ENCODE measurements at places on chromosomes 4 and X.

DNA sequence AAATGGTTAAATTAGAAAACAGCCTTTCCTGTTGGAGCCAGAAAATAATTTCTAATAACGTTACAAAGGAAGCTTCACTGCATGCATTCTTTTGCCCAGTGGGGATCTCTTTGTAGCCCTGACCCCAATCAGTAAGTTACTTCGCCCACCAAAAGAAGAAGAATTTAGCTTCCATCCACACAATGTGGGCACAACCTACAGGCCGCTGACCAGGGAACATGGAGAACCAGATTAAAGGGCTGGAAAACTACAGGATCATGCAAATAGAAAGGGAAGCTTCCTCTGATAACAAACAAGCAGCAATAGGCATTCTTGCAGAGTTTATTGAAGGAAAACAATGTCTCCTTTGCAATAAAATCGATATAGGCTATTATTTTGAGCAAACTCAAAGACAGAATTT, 21.3 kb upstream of the TSPAN5 start:
- DNase-seq = no peak

DNA sequence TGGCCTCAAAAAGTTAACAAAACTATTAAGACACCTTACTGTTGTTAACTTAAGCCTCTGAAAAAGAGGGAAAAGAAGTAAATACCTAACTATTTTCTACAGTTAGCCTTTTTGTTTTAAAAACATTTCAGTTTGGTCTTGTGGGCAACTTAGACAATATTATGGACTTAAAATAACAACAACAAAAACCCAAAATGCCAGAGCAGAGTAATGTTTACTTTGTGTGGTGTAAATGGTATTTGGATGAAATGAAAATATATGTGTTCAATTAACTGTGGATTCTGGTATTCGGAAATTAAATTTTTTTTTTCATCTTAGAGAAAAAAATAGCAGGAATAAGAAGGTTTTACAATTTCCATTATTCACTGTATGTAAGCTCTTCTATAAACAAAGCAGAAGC, 79.6 kb upstream of the NPNT start:
- DNase-seq = no peak

- no peak for DNase-seq
These were observed 26.4 kb downstream of the NIPAL1 start for GRCh38 chr4:48042979-48043461.

DNA sequence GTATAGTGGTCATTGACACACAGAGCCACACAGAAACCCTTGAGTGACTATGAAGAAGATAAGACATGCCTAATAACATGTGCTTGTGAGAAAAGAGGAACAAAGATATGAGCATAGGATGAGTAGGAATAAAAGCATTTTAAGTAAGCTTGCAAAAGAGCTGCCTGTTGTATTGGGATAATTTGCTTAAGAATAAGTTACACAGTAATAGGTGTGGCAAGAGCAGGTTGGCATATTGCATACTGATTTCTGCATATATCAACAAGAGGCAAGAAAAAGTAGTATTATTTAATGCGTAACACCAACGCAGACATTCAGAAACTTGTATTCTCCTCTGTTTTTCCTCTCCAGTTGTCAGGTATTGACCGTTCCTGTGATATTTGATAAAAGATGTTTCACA, 111.5 kb upstream of the UGT8 start:
- no peak for DNase-seq

GRCh38 chr4:6909970-6910339, 329 bp downstream of the TBC1D14 start:
- DNase-seq = no peak

DNA sequence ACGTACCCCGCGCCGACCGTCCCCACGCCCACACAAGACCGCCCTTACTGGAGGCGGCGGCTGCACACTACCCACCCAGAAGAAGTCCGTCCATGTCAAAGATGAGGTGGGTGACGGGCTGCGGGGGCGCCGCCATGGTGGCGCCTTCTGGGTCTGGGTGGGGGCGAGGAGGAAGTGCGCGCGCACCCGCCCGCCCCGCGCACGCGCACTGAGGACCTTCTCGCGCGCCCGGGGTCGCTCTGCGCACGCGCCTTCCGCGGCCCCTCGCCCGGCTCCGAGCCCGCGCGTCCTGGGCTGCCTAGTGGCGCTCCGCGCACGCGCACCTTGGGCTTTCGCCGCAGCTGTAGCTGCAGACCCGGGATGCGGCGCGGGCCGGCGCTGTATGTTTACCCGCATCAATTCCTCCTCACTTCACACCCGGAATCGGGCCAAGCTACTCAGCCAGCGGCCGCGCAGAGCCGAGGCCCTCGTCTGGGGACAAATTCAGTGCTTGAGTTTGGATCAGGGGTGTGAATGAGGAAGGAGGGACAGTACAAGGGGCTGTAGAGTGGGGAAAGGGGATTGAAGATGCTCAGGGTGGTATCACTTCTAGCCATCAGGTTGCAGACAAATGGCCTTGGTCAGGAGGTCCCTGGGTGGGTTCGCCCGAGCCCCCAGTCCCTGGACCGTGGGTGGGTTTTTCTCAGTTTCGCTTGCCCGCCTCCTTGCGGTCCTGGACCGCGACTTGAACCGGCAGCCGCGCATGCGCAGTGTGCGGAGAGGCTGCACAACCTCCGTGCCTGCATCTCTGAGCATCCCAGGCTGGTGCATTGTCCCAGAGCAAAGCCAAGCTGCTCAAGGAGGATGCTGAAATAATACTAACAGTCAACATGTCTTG, at the start of gene PUDP:
TSS of gene PUDP (minus strand) at position 176 of the 877 bp plus-strand sequence. CDS start at position 136, 40 bp downstream.
- peak; percentile 55 for DNase-seq

DNA sequence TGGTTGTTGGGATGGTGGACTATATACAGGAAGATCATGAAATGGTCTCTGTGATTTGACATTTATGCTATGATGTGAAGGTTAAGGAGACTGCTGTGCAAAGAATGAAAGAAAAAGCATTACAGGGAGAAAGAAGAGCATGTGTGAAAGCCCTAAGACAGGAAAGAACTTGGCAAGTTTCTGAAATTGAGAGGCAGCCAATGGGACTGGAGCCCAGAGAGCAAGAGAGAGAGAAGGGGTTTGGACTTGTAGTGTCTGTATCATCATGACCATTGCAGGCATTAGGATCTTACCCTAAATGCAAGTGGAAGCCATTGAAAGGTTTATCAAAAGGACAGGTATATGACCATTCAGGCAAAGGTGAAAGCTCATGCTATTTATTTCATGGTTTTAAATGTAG, 147.1 kb downstream of the NAA11 start:
- DNase-seq = no peak

DNA sequence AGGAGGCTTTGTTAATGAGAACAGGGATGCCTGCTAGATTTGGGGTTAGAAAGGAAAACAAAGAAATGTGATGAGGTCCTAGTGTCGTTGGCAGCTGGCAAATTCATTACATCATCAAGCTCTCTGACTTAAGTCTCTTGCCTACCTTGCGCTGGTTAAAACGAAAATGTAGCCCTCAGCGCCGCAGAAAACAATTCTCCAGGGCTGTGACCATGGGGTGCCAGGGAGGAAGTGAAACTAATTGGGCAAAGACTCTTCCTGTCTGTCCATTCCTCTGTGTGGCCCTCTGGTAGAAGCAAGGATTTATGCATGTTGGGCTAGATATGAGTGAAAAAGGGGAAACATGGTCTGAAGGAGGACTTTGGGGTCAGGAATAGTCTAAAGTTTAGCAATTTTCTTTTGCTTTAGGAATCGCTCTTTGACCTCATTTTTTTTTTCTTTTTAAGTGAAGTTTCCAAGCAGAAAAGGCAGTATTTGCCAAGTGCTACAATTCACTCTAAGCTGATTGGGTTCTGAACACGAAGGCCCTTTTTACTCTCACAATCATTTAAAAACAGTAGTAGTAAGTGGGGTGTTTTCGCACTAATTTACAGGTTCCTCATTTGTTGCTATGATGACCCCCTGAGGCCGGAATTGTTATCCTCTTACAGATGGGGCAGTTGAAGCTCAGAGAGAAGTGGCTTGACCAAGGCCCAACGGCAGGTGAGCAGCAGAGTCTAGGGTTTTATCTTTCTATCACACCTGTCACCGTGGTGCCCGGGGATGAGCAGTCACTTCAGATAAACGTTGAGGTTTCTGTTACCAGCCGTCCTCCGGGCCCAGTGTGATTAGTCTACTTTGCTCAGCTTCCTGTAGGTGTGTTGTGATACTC, 27.3 kb upstream of the CHRNA9 start:
- DNase-seq = no peak

GRCh38 chr4:48526406-48526805, 36.4 kb downstream of the ZAR1 start:
- no peak for DNase-seq

DNA sequence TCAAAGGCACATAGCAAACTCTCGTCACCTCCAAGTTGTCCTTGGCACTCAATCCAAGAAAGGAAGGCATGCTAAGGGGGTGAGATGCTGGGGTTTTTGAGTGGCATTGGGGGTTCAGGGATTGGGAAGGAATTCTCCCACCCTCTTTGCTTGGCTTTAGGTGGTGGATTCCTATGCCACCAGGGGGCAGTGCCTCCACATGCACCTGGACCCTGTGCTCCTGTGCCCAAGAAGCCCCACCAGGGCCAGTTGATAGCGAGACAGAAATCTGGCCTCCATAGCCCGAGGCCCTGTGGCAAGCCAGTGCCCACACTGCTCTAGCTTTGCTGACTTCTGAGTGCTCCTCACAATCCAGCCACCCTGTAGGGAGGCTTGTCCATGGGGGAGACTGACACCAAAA, 2.0 kb upstream of the FATE1 start:
- DNase-seq = no peak

GRCh38 chr4:74376888-74377483, 12.0 kb downstream of the EREG start:
- DNase-seq = no peak

DNA sequence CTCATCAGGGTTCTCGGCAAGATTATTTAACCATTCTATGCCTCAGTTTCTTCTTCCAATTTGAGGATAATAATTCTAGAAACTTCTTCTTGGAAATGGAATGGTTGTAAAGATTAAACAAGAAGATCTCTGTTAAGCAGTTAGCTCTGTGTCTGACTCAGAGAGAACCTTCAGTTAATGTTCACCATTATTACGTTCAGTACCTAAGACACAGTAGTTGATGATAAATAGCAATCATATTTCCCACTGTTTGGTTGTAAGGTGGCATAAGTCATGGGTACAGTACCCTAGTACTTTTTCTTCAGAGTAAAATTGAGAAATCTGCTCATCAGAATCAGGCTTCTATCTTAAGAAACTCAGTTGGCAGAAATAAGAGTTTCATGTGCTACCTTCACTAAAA, 366.5 kb upstream of the BOD1L1 start:
- DNase-seq = no peak

- no peak for DNase-seq
These were observed 1147.1 kb downstream of the STIM2 start for GRCh38 chr4:28007693-28008092.
